RPMI8226 (cell line): ENCODE measurements at places on chromosomes 6 and 20.

DNA sequence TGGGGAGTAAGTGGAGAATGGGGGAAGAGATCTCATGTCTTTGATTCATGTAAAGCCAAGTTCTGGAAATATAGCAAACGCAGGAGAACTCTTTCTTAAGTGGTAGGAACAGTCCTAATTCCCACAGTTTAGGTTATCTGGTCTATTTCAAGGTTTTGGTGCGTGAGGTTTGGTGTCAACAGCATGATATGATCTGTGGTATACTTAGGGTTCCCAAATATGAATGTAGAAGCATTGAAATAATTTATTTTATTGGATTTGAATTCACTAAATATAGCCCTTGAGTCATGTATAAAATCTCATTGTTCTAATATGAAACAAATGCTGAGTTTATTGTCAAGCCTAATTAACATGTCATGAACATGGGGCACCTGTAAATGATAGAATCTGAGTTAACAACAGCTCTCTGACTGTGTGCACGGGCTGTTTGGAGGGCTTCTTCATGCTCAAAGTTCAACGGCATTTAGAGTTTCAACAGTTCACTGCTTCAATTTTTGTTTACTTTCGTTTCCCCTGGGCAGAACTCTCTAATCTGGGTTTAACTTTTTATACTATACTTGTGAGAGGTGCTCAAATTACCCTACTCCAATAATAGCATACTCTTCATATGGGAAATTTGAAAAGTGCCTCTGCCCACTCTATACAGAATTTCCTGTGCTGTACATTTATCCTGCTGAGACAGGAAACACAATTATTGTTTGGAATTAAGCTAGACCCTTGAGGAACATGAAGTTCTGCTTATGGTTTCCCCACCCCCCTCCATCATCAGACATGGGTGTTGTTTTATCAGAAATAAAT, 236.3 kb upstream of the ZNF217 start:
- DNase-seq, result peak; percentile 19

DNA sequence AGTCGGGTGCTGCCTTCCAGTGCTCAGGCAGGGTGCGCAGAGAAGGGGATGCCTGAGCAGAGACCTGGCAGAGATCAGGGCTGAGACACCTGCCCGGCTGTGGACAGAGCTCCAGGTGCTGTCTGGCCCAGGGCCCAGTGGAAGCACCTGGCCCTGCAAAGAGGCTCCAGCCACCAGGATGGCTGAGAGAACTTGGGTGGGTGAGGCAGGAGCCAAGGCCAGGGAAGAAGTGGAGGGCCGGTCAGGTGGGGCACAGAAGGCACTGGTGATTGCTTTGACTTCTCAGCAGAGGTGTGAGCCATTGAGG, 31.2 kb downstream of the PNLDC1 start:
- DNase-seq, result peak; percentile 92

DNA sequence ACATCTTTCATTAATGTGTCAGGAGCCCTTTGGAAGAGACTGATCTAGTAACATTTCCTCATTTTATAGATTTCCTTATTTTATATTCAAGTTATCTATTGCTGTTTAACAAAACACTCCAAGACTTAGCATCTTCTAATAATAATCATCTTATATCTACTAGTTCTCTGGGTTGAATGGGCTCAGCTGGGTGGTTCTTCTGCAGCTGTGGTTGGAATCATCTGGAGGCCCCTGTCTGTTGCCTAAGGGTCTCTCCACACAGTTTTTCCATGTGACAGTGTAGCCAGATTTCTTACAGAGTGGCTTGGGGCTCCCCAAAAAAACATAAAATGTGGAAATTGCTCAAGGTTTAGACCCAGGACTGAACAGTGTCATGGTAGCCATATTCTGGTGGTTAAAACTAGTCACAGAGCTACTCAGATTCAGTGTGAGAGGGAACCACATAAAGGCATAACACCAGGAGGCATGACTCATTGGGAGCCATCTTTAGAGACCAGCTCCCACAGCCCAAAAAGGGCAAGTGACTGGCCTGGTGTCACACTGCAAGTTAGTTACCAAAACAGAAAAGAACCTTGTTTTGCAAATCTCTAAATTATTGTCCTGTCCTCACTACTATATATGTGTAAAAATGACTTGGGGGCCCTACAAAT, 11.5 kb downstream of the SLC2A10 start:
- DNase-seq, result no peak

- no peak for DNase-seq
These were observed 326.6 kb upstream of the JAG1 start for GRCh38 chr20:11000416-11000815.

DNA sequence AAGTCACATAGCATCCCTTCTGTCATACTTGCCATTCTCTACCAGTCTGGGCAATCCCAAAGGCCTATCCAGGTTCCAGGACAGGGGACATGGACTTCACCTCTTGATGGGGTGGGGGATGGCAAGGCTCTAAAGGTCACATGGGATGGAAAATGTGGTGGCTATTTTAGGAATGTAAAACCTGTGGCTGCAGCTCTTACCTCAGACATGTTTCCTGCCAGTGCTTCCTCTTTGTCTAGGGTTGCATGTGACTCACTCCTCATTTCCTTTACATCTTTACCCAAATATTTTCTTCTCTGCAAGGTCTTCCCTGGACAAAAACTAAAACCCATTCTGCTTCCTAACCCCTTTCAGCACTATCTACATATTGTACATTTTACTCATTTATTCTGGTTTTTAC, 135.7 kb downstream of the BTBD3 start:
- DNase-seq, result peak; percentile 14

DNA sequence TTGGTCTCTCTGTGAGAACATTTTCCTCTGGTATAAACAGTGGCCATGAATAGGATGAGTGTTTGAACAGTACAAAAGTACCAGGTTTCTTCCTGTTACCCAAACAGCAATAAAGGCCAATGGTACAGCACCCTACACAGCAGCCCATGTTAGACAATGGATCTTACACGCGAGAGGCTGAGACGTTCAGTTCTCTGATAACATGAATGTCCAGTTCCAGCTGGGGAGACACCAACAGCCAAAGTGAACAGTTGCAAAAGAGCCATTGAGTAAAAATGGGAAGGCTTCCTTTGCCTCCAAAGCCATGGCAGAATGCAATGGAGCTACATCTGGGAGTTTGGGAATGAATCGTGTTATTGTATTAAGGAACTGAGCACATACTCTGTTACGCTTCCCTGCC, 246.8 kb upstream of the SGK1 start:
- DNase-seq, result no peak

DNA sequence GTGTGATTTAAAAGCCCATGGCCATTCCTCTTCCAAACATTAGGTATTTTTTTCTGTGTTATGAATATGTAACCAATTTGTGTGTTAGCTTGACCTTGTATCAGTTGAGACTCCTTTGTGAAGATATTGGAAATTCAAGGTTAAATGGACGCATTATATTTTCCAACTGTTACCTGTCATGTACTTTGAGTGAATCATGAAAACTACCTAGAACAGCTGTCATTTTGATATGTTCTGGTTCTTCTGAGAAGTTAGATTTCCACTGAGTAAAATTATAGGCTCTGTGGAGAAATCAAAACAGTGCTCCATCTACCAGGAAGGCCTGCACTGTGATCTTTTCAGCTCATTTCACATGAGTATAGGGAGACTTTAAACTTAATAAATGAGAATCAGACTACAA, 470.0 kb downstream of the NKAIN2 start:
- DNase-seq, result no peak

GRCh38 chr20:56840716-56841261, 211.7 kb downstream of the TFAP2C start:
- no peak for DNase-seq

DNA sequence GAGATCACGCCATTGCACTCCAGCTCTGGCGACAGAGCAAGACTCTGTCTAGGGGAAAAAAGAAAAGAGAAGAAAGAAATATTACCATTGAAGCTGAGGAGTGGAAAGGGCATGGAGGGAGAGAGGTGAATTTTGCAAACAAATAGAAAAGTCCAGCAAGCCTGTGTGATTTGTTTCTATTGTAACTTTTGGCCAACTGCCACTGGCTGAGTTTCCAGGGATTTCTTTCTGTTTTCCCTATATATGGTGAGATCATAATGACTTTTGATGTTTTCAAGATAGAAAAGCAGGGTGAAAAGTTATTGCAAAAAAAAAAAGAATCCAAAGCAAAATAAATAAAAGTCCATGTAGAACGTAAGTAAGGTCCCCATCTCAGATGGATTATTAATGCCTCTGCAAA, 184.2 kb upstream of the RALGAPA2 start:
- DNase-seq, result no peak

DNA sequence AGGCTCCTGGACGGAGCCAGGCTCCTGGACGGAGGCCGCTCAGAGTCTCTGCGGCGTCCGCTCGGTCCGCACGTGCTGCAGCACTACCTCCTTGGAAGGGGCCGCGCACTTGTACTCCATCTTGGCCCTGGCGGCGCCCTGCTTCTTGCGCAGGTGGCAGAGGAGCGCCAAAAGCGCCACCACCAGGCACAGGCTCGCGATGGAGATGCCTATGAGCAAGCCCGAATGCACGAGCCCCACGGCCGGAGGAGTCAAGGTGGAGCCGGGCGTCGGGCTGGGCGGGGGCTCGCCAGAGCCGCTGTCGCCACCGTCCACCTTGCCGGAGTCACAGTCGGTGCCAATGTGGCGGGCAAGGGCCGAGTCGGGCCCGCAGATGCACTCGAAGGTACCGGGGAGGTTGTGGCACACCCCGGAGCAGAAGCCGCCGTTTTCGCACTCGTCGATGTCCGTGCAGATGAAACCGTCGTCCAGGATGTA, 1.7 kb downstream of the THBD start:
- peak; percentile 55 for DNase-seq

DNA sequence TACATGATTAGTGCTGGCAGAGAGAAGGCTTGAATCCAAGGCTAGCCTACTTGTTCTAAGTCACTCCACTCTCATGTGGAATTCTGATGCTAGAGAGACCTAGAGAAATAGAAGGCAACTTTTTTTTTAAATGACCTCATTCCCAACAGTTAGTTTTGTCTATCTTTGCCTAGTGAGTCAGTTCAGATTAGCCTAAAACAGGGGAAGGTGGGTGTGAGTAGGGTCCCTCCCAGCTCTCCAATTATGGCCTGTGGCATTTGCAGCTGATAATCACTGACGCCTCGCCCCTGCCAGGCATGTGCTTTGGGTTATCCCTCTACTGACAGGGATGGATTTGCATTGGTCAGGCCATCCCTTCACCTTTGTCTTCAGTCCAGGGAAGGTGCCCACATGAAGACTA, 13.6 kb downstream of the TXLNB start:
- DNase-seq, result no peak

- no peak for DNase-seq
These were observed 41.4 kb downstream of the HLA-F start for GRCh38 chr6:29764422-29765196.

DNA sequence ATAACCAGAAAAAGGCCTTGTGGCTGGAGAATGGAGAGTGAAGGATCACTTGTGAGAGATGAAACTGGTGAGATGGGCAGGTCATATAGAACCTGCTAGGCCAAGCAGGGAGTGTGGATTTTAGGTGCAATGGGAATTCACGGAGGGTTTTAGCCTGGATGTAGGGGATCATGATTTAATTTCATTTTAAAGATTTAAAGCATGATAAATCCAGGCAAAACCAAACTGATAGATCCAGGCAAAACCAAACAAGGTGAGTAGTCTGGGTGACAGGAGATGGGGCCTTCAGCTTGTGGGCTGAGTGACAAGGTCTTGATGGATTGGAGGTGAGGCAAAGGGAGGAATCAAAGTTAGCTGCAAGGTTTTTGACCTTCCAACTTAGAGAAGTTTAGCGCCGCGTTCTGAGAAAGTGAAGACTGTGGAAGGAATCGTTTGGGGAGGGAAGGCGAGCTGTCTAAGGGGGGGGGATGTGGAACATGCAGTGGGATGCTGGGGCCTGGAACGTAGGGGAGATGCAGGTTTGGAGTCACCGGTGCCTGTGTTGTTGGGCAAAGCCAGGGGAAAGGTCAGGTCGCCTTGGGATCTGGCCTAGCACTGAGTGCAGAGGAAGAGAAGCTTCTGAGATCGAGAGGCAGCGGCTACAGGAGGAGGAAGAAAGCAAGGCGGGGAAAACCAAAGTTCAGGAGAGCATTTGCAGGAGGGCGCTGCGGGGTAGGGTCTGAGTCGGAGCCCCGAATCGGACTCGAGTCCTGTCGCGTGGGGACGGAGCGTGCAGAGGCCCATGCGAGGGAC, 1.3 kb upstream of the PLCG1 start:
- peak; percentile 33 for DNase-seq

DNA sequence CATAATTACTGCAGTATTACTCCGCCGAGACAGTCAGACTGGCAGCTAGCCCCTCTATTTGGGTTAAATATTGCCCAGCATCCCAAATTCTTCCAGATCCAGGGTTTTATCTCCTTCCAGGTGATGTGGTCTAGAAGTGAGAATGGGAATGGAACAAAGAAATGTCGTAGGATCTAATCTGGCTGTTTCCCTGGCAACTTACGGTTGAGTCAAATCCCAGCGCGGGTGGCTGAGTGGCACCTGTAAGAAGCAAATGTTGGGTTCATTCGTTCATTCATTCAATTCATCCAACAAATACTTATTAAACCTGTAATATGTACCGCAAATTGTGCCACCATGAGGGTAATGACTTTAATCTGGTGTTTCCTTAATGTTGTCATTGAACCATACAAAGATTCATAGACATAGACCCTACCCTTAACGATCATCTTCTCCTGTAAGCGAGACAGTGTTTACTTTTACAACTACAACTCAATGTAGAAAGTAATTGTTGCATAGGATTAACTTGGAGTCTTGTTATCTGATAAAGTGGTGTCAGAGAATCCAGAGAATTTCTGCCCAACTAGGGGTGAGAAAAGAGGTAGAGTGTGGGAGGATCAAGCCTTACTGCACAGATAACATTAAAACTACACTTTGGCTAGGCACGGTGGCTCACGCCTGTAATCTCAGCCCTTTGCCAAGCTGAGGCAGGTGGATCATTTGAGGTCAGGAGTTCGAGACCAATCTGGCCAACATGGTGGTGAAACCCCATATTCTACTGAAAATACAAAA, 91.3 kb upstream of the ADGRF1 start:
- DNase-seq, result no peak
